ENCODE measurements at places on chromosomes 3 and 15.

GRCh38 chr3:44762170-44762677 lies 630 bp downstream of the KIF15 start:
- DNase-seq: no peak

GRCh38 chr3:186464424-186465093 lies 79.6 kb downstream of the CRYGS start:
- DNase-seq: no peak

GRCh38 chr3:183085634-183086390 lies 13.5 kb downstream of the MCCC1 start:
- no peak for DNase-seq

GRCh38 chr15:73633991-73634495 lies 854 bp upstream of the NPTN start:
- no peak for DNase-seq

- DNase-seq: no peak
These were observed 334.1 kb downstream of the FHIT start for GRCh38 chr3:60917141-60917540.

DNA sequence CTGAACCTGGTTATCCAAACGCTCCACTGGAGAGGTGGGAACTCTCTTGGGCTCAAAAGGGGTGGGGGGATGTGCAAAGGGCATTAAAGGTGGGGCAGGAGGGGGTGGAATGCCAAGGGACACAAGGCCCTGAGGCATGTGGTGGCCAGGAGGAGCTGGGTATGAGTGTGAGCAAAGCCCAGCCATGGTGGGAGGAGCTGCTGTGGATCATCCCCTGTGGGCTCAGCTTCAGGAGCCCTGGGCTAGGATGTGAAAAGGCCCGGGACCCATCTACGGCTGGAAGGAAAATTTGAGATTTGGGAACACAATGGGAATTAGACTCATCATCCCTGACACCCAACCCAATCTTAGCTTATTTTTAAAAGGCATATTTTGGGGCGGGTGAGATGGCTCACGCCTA lies 33.3 kb downstream of the MGLL start:
- no peak for DNase-seq

- no peak for DNase-seq
These were observed at the start of gene ST8SIA2 for GRCh38 chr15:92393071-92393979. ST8SIA2 (plus strand) TSS chr15:92393881; CDS start chr15:92394065, 184 bp downstream.

- no peak for DNase-seq
These were observed 89.9 kb upstream of the RORA start for GRCh38 chr15:61318802-61319525.

DNA sequence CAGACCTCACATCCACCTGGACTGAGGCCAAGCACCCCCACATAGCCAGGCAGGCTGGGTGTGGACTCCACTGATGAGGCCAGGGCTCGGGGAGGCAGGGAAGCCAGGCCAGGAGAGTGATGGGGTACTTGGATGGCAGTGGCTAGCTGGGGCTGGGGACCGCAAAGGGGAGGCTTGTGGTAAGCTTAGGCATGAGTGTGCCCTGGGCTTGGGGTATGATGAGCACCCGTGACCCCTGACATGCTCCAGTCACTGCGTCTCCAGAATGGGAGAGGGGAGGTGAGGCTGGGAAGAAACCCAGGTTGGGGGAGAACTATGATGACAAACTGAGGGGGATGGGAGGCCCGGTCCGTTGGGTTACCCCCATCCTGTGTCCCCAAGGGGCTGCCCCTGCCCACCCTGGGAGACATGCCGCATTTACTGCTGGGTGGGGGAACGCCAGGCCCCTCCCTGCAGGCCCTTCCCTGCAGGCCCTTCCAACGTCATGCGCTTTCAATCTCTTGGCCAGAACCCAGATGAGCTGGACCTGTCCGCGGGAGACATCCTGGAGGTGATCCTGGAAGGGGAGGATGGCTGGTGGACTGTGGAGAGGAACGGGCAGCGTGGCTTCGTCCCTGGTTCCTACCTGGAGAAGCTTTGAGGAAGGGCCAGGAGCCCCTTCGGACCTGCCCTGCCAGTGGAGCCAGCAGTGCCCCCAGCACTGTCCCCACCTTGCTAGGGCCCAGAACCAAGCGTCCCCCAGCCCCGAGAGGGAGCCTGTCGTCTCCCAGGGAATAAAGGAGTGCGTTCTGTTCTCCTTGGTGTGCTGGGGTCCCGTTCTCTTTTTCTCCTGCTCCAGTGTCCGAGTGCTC lies 34.1 kb downstream of the TSPAN3 start:
- DNase-seq: no peak

- DNase-seq: no peak
These were observed 27.9 kb upstream of the SLC12A8 start for GRCh38 chr3:125240496-125240895.
